Pons (tissue), 1 donor: ENCODE measurements at places on chromosomes 12 and 14.

- no peak for DNase-seq
Observed at GRCh38 chr14:70254476-70254961, 65.8 kb upstream of the SLC8A3 start.

DNA sequence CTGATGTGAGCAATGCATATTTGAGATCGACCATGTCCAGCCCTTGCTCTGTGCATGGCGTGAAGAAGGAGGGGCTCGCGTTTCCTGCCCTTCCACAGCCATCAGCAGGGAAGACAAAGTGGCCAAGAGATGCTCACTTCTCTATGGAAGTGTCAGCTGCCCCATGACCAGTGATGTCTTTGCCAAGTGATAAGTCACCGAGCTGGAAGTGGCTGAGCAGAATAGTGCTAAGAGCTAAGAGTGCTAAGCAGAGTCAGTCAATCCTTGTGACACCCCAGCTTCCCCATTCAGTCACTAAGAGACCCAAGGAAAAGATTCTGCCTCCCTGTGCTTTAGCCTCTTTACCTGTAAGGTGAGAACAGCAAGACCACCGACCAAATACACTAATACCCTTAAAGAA, 50.5 kb upstream of the CEP83 start:
- DNase-seq = no peak

DNA sequence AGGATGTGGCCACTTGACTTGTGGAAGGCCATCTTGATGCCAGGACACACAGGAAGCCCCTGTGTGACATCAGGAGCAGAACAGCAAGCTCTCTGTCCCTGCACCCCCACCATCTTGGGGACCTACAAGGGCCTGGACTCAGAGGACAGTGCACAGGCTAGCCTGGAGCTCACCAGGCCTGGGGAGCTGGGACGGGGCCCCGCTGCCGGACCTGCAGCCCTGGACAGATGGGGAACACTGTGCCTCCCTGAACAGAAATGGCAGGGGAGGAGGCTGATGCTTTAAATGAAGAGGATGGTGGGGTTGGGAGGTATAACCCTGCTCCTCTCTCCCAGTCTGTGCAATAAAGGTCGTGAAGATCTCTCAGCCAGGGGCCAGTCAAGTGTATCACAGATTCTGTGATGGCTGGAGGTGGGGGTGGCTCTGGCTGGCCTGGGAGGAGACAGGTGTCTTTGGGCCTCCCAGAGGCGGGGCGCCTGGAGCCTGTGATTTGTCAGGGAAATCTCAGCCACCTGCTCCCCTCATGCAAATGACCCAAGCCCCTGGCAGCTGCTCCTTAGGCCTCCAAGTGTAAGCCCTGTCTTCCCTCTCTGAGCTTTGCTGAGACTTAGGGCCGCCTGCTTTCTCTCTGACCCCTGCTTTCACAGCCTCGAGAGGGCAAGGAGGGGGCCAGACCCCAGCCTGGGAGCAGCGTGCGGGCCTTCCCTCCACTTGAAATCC, 1.1 kb upstream of the GNB3 start:
- DNase-seq = no peak

DNA sequence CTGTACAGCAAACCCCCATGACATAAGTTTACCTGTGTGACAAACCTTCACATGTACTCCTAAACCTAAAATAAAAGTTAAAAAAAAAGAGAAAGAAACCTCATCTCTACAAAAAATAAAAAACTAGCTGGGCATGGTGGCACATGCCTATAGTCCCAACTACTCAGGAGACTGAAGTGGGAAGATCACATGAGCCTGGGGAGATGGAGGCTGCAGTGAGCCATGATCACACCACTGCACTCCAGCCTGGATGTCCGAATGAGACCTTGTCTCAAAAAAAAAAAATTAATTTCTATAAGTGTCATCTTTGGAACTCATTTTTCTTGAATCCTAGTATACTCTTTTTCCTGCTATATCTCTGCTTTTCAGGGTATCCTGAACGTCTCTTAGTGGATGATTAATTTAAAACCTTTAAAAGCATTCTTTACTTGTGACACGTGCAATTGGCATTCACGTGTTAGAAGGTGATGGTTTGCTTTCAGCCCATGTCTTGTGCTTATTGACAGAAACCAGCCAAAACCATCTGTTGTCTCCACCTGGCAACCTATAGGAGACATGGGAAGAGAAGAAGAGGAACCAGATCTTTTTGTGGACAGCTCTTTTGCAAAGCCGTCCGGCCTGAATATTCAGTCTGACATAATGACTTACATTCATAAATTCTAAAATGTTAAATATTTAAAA, 30.6 kb upstream of the PPFIBP1 start:
- DNase-seq = no peak

GRCh38 chr14:71645656-71646055, 286.6 kb upstream of the RGS6 start:
- DNase-seq = no peak

GRCh38 chr12:9404469-9405260, 196.5 kb upstream of the PZP start:
- no peak for DNase-seq

DNA sequence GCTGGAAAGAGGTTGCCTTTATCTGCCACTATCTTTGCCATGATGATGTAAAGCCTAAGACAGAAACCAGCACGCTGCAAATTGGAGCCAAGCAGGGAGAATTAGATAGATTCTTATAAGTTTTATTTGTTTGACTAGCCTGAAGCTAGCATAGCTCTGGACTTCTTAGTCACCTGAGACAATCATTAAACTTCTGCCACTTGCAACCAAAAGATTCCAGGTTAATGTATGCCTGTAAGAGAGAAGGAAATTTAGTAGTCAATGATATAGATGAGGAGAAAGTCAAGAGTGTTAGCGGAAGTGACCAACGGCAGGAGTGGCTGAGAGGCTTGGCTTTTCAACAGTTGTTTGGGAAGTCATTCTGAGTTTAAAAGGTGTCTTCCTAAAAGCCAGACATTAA, 1106.6 kb downstream of the VRK1 start:
- no peak for DNase-seq

- DNase-seq = no peak
Observed at GRCh38 chr14:79420725-79421124, 790.6 kb downstream of the DIO2 start.

GRCh38 chr14:80868260-80868659, 73.3 kb downstream of the CEP128 start:
- DNase-seq = no peak
